ENCODE measurements at places on chromosomes 1 and 21.

DNA sequence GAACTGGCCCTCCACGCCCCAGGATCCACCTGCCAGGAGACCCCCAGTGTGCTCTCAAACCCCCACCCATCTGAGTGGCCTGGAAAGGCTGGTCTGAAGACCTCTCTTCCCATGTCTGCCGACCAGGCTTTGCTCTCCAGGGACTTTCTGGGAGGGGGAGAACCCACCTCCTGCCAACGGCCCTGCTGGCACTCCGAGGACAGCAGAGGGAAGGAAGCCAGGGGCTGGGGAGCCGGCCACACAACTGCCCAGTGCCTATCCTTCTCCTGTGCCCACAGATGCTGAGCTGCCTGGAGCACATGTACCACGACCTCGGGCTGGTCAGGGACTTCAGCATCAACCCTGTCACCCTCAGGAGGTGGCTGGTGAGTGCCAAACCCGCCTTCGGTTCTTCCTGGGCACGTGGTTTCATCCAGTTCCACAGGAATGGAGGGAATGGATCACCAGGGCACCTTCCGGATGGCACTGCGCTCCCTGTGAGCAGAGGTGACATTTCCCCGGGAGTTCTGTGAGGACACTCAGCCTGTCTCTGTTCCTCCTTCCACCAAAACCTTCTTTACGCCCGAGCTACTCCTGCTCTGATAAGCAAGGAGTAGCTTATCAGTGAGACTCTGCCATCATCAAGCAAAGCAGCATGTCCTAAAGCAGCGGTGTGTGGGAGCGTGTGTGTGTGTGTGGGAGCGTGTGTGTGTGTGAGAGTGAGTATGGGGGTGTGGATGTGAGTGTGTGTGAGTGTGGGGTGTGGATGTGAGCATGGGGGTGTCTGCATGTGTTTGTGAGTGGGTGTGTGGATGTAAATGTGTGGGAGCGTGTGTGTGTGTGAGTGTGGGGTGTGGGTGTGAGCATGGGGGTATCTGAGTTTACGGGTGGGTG, 105.5 kb downstream of the PDE9A start:
- no peak for DNase-seq

GRCh38 chr1:108657356-108658080, 3.4 kb downstream of the HENMT1 start:
- no peak for DNase-seq

DNA sequence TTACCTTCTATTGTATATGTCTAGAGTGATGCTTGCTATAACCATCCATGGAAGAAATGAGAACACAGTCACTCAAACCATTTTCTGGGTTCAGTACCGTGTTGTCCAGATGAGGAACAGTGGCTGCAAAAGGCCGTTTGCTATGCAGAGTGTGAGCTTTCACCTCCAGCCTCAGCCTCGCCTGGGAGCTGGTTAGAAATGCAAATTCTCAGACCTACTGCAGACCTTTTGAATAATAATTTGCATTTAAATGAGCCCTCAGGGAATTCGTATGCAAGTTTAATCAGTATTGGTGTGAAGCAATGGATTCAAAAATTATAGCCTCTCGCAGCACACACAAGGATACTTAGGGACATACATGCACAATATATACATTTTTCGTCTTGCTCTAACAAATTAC, 24.1 kb downstream of the KCNJ15 start:
- no peak for DNase-seq

DNA sequence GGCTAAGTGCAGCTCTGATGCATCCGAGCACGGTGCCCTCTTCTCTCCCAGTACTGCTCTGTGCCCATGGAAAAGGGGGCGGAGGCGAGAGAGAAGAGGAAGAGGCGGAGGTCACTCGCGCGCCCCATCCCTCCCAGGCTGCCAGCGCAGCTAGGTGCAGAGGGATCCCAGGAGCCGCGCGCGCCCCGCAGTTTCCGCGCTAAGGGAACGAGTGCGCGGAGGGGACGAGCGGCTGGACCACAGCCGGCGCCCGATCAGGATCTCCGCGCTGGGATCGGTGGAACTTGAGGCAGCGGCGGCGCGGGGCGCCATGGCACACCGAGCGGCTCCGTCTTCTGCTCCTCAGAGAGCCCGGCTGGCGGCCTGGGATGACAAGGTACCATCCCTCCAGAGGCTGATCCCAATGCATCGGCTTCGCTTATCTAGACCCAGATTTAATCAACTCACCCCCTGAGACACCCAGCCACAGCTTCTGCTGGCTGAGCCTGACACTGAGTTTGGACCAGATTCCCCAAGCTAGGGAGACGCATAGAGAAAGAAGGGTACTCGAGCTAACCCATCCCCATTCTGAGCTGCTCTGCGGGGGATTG, at the start of gene PTGFR:
PTGFR (plus strand) TSS at position 114 of the 590 bp plus-strand sequence. CDS start 1,770 bp downstream, outside the sequence.
- DNase-seq, result no peak

GRCh38 chr21:32795802-32796559, 24.4 kb upstream of the PAXBP1 start:
- no peak for DNase-seq

DNA sequence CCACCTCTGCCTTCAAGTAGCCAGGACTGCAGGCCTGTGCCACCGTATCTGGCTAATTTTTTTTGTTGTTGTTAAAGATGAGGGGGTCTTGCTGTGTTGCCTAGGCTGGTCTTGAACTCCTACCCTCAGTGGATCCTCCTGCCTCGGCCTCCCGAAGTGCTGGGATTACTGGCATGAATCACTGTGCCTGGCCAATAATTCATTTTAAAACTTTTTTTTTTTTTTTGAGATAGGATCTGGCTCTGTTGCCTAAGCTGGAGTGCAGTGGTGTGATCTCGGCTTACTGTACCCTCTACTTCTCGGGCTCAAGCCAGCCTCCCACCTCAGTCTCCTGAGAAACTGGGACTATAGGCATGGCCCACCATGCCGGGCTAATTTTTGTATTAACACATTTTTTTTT, 3.5 kb downstream of the CDC73 start:
- no peak for DNase-seq

- DNase-seq, result no peak
Observed at GRCh38 chr1:92853299-92853698, 21.5 kb downstream of the RPL5 start.

GRCh38 chr21:45029948-45030681, 44.3 kb upstream of the ADARB1 start:
- DNase-seq, result no peak

All from erythroblast (primary cell).